ENCODE measurements at places on chromosomes 5 and 9.

DNA sequence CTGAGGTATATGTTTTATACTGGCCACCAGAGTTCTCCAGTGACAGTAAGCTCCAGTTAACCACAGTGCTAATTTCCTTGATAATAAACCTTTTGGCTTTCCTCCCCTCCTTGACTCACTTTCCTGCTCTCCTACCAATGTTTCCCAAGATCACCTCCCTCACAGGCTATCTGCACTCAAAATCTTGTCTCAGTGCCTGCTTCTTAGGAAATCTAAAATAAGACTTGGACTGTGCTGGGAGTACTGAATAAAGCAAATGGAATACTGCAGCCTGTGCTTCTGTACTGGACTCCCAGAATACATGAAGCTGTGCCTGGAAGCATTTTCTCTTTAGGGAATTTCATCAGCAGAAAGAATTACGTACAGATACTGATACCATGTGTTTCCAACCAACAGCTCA is 1.7 kb upstream of the DCP2 start:
- no peak overlapping the region for H3K27ac ChIP-seq
- DNase-seq, result no peak
- no peak overlapping the region for H3K4me3 ChIP-seq
- no peaks in the 10 kb centered on the region for H3K27me3 ChIP-seq
- H3K4me1 ChIP-seq, result peaks cover 33% of the 10 kb centered on the region

DNA sequence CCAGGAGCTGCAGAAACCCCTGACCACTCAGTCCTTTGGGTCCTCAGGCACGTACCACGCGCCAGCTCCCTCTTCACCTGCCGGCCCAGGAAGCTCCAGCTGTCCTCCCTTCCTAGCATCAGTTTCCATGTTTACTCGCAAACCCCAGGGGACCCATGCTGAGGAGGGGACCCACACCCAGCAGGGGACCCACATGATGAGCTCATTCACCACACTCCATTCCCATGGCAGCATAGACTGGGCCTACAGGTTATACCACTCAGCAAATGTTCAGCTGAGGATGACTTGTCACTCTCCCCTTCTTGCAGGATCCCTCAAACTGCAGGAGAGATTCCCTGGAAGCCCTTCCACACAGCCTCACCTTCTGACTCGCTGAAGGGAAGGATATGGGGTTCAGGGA is 73.5 kb upstream of the GALNT10 start:
- no peaks in the 10 kb centered on the region for H3K36me3 ChIP-seq
- no peak overlapping the region for H3K4me3 ChIP-seq
- no peak overlapping the region for H3K27ac ChIP-seq
- no peak for DNase-seq
- peaks cover 2% of the 10 kb centered on the region for H3K27me3 ChIP-seq

DNA sequence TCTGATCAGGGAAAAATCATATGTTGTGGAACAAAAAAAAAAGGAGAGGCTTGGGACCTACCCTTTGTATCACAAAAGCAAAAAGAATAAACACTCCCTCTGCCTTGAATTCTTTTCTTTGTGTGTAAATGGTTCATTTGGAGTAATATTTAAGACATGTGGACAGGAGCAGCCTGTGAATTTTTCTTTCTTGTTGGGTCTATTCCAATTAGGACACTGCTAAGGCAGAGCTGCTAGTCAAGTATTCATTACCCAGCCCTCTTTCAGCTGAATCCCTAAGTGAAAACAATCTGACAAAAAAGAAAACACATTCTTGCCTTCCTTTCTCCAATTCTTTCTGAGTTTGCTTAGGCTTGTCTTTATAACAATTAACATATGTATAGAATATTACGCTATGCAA is 330.0 kb downstream of the EBF1 start:
- no peak overlapping the region for H3K27ac ChIP-seq
- no peak overlapping the region for H3K4me3 ChIP-seq
- peaks cover 4% of the 10 kb centered on the region for H3K27me3 ChIP-seq
- no peaks in the 10 kb centered on the region for H3K36me3 ChIP-seq
- DNase-seq, result no peak

- DNase-seq, result no peak
- H3K27ac ChIP-seq, result no peak overlapping the region
- no peaks in the 10 kb centered on the region for H3K4me1 ChIP-seq
Observed at GRCh38 chr9:27276193-27277030, 20.5 kb downstream of the EQTN start.

DNA sequence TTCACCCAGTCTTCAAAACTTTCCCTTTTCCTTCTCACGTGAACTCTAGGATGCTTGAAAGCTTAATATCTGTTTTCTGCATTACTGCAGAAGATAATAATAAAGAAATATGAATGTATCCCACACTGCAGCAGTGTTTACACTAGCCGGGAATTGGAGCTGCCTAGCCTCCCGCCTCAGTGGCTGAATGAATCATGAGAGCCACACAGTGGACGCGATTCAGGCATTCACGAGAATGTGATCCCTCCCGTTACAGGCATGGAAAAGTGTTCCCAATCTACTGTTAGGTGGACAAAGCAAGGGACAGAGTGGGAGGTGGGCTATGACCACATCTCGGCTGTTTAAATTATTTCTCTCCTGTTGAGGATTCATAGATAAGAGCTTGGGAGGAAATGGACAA is 69.4 kb upstream of the CTSL start:
- DNase-seq, result no peak
- H3K27ac ChIP-seq, result no peak overlapping the region
- no peaks in the 10 kb centered on the region for H3K36me3 ChIP-seq
- no peaks in the 10 kb centered on the region for H3K4me1 ChIP-seq
- no peak overlapping the region for H3K4me3 ChIP-seq
- H3K27me3 ChIP-seq, result peaks cover under 1% of the 10 kb centered on the region

GRCh38 chr9:137492464-137493363 is 33.6 kb upstream of the NSMF start:
- H3K27ac ChIP-seq, result no peak overlapping the region
- no peaks in the 10 kb centered on the region for H3K27me3 ChIP-seq
- no peak overlapping the region for H3K4me3 ChIP-seq
- peaks cover 13% of the 10 kb centered on the region for H3K4me1 ChIP-seq
- H3K36me3 ChIP-seq, result no peaks in the 10 kb centered on the region

- no peak for DNase-seq
- H3K27ac ChIP-seq, result no peak overlapping the region
- peaks cover 6% of the 10 kb centered on the region for H3K27me3 ChIP-seq
- no peaks in the 10 kb centered on the region for H3K4me1 ChIP-seq
- H3K36me3 ChIP-seq, result no peaks in the 10 kb centered on the region
Observed at GRCh38 chr5:1833264-1834021, 32.2 kb downstream of the NDUFS6 start.

DNA sequence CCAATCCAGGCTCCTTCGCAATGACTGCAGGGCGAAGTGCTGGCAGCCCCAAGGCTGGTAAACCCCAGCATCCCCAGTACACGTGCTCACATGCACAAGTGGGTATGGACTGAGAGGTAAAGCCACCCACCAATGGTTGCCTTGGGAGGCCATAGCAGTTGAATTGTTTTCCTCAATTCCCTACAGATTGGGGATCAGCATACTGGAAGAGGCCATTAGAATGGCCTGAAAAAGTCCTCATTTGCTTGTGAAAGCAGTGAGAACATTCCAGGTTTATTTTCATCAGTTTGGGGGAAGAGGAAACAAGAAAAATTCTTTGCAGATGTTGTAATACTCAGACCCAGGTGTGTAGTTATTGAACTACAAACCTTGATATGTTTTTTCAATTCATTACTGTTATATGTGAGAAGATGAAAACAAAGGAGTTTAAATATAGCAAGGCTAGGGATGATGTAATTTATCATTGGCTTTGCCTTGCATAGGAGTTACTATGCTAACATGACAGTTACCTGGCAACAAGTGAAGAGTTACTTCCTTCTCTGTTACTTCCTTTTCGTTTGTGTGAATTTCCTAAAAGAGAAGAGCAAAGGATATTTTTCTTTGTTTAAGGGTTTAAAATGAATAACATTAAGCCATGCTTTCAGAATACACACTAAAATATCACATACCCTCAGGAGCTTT is 36.4 kb downstream of the MTMR12 start:
- H3K27me3 ChIP-seq, result no peaks in the 10 kb centered on the region
- no peak overlapping the region for H3K4me3 ChIP-seq
- DNase-seq, result no peak
- H3K27ac ChIP-seq, result peak overlapping the region; percentile 76
- H3K4me1 ChIP-seq, result peaks cover 51% of the 10 kb centered on the region
- peaks cover 54% of the 10 kb centered on the region for H3K36me3 ChIP-seq

- H3K27me3 ChIP-seq, result peaks cover 13% of the 10 kb centered on the region
- DNase-seq, result no peak
- H3K27ac ChIP-seq, result no peak overlapping the region
- peaks cover 9% of the 10 kb centered on the region for H3K4me1 ChIP-seq
Observed at GRCh38 chr5:171651102-171651501, 134.5 kb upstream of the SMIM23 start.

DNA sequence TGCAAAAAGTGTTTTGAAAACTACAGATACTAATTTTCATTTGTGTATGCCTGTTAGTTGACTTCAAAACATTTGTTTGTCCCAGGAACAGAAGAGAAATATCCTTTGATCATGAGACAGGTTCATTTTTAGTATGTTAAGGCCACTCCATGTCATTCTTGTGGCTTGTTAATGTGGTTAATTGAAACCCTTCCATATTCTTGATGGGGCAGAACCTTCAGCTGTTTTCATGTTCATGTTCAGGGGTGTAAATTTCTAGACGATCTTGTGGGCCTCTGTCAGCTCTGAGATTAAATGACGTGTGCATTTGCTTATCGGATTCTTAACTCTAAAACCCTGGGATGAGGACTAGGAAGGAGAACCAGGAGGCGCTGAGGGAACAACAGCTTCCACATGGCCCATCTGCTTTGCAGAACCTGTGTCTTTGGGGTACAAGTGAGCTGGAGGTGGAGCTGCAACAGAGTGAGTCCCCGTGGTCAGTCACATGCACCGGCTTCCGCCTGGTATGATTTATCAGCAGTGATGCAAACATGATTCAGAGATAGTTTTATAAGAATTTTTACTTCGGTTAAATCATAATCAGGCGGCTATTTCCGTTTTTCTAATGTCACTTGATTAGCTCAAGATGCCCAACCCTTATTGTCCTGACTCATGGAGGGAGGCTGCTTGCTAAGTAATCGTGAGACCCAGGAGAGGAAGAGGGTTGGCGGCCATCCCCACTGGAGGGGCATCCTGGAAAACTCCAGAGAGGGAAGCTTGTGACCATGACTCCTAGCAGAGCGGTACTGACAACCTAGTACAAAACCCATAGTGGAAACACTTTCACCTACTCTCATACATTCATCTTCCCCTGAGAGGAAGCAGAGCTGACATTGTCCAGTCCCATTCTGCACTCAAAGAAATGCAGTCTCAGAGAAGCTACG is 138.4 kb downstream of the C9orf152 start:
- no peak for DNase-seq
- H3K27ac ChIP-seq, result no peak overlapping the region
- H3K4me3 ChIP-seq, result no peak overlapping the region
- H3K4me1 ChIP-seq, result peaks cover 24% of the 10 kb centered on the region
- peaks cover 28% of the 10 kb centered on the region for H3K36me3 ChIP-seq
- H3K27me3 ChIP-seq, result no peaks in the 10 kb centered on the region

- no peaks in the 10 kb centered on the region for H3K4me1 ChIP-seq
- H3K27me3 ChIP-seq, result no peaks in the 10 kb centered on the region
- DNase-seq, result no peak
- H3K36me3 ChIP-seq, result no peaks in the 10 kb centered on the region
- H3K4me3 ChIP-seq, result no peak overlapping the region
Observed at GRCh38 chr5:81948349-81948748, 23.5 kb upstream of the ATG10 start.

- H3K36me3 ChIP-seq, result no peaks in the 10 kb centered on the region
- no peak overlapping the region for H3K27ac ChIP-seq
- no peak overlapping the region for H3K4me3 ChIP-seq
- no peak for DNase-seq
- no peaks in the 10 kb centered on the region for H3K27me3 ChIP-seq
- peaks cover 4% of the 10 kb centered on the region for H3K4me1 ChIP-seq
Observed at GRCh38 chr5:96146675-96147074, 185.0 kb upstream of the ELL2 start.

DNA sequence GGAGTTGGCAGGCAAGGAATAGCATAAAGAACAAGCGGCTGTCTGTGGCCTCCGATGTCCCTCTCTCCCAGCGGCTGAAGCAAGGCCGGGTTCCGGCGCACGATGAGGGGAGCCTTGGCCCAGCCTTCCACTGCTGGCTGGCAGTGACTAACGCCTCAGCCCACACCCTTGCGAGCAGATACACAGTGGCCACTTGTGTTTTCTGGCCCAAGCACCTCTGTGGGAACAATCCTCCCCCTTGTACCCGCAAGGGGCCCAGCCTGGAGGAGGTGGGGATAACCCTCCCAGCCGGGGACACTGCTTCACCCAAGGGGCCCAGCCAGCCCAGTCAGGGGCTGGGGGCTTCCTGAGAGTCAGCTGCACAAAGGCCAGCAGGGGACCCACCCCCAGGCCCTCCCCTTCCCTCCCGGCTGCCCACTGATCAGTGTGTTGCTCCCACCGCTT is 23.2 kb downstream of the STK10 start:
- H3K27ac ChIP-seq, result no peak overlapping the region
- DNase-seq, result no peak
- H3K27me3 ChIP-seq, result no peaks in the 10 kb centered on the region
- H3K36me3 ChIP-seq, result peaks cover 65% of the 10 kb centered on the region

DNA sequence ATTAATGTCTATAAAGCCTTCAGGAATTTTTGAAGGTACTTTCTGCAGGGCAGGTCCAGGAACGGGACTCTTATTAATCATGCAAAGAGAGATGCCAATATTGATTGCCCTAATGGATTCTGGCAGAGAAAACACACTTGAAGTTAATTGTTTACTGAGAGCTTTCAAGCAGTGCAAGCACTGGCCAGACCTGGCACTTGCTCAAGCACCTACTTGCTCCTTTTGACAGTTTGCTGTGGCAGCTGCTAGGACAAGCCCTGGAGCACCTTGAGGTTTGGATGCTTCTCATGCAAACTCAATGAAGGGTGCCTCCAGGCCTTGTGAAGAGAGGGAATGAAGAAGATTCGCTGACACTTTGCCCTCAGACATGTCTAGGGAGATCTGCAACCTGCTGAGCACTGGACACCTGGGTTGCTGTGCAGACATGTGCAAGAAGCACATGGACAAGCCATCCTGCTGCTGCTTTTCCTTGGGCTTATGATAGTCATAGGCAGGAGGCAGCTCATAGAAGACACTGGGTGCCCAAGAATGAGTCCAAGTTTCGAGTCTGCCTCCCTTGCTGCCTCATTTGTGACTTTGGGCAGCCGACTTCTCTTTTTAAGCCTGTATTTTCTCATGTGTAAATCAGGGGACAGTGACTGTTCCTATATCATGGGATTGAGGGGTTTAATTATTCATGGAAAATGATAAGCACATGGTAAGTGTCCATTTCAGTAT is 88.8 kb upstream of the EQTN start:
- H3K4me3 ChIP-seq, result no peak overlapping the region
- no peaks in the 10 kb centered on the region for H3K36me3 ChIP-seq
- peaks cover 30% of the 10 kb centered on the region for H3K27me3 ChIP-seq
- H3K27ac ChIP-seq, result no peak overlapping the region
- peaks cover 1% of the 10 kb centered on the region for H3K4me1 ChIP-seq

- no peak overlapping the region for H3K4me3 ChIP-seq
- no peak overlapping the region for H3K27ac ChIP-seq
- H3K4me1 ChIP-seq, result no peaks in the 10 kb centered on the region
- peak; percentile 28 for DNase-seq
Observed at GRCh38 chr9:33924978-33925797, 108.2 kb downstream of the UBE2R2 start.
